ENCODE measurements at places on chromosomes 4 and X. TPM values are rescaled to one million over a fixed set of nuclear protein-coding genes. Genes with fewer than 3 reads are reported as not detected.

The SH2D1A gene
- not detected for total RNA-seq

The FAM236C gene
- not detected for total RNA-seq

The FAM156B gene
- total RNA-seq: 24.9 TPM

The IL2RG gene
- not detected for total RNA-seq

The PCDH7 gene
- not detected for total RNA-seq

The SPANXN4 gene
- total RNA-seq: not detected

The SHISA3 gene
- total RNA-seq: 0.47 TPM

The DLG3 gene
- 1.5 TPM for total RNA-seq

The RPS6KA6 gene
- total RNA-seq: not detected

The PRICKLE3 gene
- total RNA-seq: 8.3 TPM

The PASD1 gene
- total RNA-seq: not detected

The GAGE12E gene
- total RNA-seq: not detected

The ANXA10 gene
- total RNA-seq: not detected
